ENCODE measurements at places on chromosomes 13 and 19. TPM values are rescaled to one million over a fixed set of nuclear protein-coding genes. Genes with fewer than 3 reads are reported as not detected.

Gene TYROBP
- not detected for total RNA-seq

Gene FLT1
- total RNA-seq, result 211 TPM

Gene IZUMO2
- total RNA-seq, result not detected

Gene ZNF28
- 24.8 TPM for total RNA-seq

Gene APOE
- total RNA-seq, result 2.3 TPM

Measured in smooth muscle cell of the umbilical artery (primary cell).